ENCODE measurements at places on chromosomes 2 and 18. TPM values are rescaled to one million over a fixed set of nuclear protein-coding genes. Genes with fewer than 3 reads are reported as not detected.
A peak's percentile ranks its signal among the peaks of the same experiment; 100 is the strongest.

GRCh38 chr18:77522051-77522675, 272.5 kb downstream of the GALR1 start:
- no peaks in the 10 kb centered on the region for H3K36me3 ChIP-seq
- no peak overlapping the region for H3K27ac ChIP-seq
- H3K27me3 ChIP-seq = no peaks in the 10 kb centered on the region
- H3K4me1 ChIP-seq = no peaks in the 10 kb centered on the region
- no peak overlapping the region for H3K4me3 ChIP-seq

Gene DSC2
- 8.4 TPM for total RNA-seq

Gene WNT6
- total RNA-seq = 56.5 TPM

Gene CDH2
- 125 TPM for total RNA-seq

Gene CAVIN2
- 24.8 TPM for total RNA-seq

Gene C2orf78
- not detected for total RNA-seq

DNA sequence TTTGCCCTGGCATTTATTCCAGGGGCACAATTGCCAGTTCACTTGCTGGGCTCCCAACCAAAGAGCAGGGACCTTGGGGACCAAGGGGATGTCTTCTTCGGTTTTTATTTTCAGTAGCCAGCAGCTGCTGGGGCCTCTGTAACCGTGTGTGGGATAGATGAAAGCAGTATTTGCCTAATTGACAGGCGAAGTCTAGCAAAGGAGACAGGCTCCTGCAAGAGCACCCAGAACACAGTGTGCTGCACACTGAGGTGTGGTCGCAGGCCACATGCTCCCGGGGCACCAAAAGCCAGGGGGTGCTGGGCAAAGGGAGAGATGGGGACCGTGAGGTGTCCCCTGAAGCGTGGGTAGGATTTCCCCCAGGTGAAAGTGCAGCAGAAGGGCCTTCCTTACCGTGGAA, 5.3 kb downstream of the SAG start:
- no peak for DNase-seq
- H3K4me3 ChIP-seq = no peak overlapping the region

- H3K36me3 ChIP-seq = no peaks in the 10 kb centered on the region
- no peak overlapping the region for H3K27ac ChIP-seq
- no peak overlapping the region for H3K4me3 ChIP-seq
- H3K27me3 ChIP-seq = no peaks in the 10 kb centered on the region
- no peak for DNase-seq
- H3K4me1 ChIP-seq = no peaks in the 10 kb centered on the region
These were observed 328.2 kb downstream of the SETBP1 start for GRCh38 chr18:45008694-45009413.

- no peaks in the 10 kb centered on the region for H3K4me1 ChIP-seq
- no peak overlapping the region for H3K27ac ChIP-seq
- H3K36me3 ChIP-seq = no peaks in the 10 kb centered on the region
- no peak overlapping the region for H3K4me3 ChIP-seq
- no peaks in the 10 kb centered on the region for H3K27me3 ChIP-seq
These were observed 11.2 kb upstream of the SERPINB7 start for GRCh38 chr18:63763831-63764600.

- no peaks in the 10 kb centered on the region for H3K4me1 ChIP-seq
- H3K27me3 ChIP-seq = no peaks in the 10 kb centered on the region
- DNase-seq = no peak
- no peak overlapping the region for H3K4me3 ChIP-seq
- no peaks in the 10 kb centered on the region for H3K36me3 ChIP-seq
These were observed 104.4 kb upstream of the STK17B start for GRCh38 chr2:196275646-196276352.

Gene SP140
- total RNA-seq = not detected

Gene PKDCC
- 61.4 TPM for total RNA-seq

DNA sequence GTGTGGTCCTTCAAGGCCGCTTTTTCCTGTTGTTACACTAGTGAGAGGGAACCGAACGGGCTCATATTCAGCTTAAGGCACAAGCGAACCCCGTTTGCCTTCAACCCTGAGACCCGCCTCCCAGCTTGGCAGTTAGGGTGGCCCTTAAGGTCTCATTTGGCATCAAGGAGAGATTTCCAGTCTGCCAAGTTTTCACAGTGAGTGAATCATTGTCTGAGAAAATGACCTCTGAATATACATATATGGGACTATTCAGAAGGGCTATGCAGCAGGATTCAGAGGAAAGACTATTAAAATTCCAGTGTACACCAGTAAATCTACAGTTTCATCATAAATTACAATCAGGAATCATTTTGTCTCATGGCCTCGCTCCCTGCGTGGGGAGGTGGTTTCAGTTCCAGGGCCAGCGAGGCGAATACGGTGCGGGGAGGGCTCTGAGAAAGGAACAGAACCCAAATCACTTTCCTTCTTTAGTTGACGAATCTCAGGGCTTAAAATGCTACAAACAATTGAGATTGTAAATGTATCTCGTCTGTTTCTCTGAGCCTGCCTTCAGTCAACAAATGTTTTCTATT, 231.4 kb downstream of the FAM210A start:
- H3K27ac ChIP-seq = no peak overlapping the region
- no peak overlapping the region for H3K4me3 ChIP-seq
- no peaks in the 10 kb centered on the region for H3K27me3 ChIP-seq
- no peaks in the 10 kb centered on the region for H3K36me3 ChIP-seq

Gene CTAGE1
- total RNA-seq = 0.80 TPM

DNA sequence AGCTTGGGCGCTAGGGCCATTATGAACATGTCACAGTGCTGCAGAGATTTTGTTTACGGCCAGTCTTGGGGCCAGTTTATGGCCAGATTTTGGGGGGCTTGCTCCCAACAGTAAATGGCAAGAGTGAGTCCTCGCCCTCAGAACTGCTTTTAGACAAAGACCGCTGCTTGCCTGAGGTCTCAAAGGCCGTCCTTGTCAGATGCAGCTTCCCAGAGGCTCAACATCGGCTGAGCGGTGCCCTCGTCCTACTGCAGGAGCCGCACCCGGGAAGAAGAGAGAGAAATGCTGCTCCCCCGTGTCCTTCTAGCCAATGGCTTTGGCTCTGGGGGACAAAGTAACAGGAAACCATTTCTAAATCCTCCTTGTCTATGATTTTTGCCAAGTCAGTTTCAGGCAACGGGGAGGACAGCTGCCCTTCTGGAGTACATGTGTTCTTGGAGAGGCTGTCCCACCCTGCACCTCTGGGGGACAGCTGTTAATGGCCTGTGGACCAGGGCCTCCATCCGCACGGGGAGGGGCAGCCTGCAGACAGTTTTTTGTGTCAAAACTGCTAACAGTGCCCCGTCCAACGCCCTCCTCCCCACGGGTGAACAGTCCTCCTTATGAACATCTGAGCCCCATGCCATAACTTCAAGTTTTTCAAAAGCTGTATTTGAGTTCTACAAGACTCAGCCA, 66.1 kb downstream of the C18orf63 start:
- no peaks in the 10 kb centered on the region for H3K36me3 ChIP-seq
- DNase-seq = no peak
- H3K27ac ChIP-seq = no peak overlapping the region
- H3K27me3 ChIP-seq = no peaks in the 10 kb centered on the region

- no peak for DNase-seq
- H3K4me3 ChIP-seq = no peak overlapping the region
- H3K27me3 ChIP-seq = no peaks in the 10 kb centered on the region
- no peaks in the 10 kb centered on the region for H3K4me1 ChIP-seq
- no peaks in the 10 kb centered on the region for H3K36me3 ChIP-seq
These were observed 958.3 kb downstream of the TSN start for GRCh38 chr2:122713800-122714199.

GRCh38 chr2:82120115-82120514, 1815.6 kb upstream of the LRRTM1 start:
- no peaks in the 10 kb centered on the region for H3K4me1 ChIP-seq
- H3K4me3 ChIP-seq = no peak overlapping the region
- DNase-seq = no peak
- no peak overlapping the region for H3K27ac ChIP-seq
- H3K36me3 ChIP-seq = no peaks in the 10 kb centered on the region
- no peaks in the 10 kb centered on the region for H3K27me3 ChIP-seq

DNA sequence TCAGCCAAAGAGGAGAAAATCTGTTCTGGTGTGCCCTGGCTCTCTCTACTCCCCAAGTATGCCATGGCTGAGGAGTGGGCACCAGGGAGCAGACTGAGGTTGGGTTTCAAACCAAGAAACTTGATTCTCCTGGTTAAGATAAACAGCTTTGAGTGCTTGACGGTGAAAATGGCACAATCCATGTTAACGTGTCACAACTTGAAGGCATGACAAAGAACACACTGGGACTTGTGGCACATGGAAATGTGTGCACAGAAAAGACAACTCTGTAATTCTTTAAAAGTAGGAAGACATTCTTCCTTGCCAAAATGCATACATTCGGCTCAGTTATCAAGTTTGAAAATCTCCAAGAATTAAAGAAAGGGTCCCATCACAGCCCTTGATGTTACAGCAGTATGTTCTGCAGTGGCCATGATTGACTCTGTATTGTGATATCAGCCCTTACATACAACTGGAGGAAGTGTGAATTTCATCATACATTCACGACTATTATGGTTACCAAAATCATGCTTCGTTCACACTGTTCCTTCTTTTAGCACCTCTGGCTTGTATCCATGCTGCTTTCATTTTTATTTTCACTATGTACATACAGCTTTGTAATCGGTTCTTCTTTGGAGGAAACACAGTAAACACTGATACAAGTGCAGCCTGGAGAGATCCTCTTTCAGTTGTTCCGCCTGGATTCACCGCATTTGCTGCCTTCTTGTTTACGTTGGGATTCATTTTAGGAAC, 15.6 kb upstream of the ACTG2 start:
- peak overlapping the region; percentile 73 for H3K27ac ChIP-seq
- no peaks in the 10 kb centered on the region for H3K36me3 ChIP-seq
- no peak overlapping the region for H3K4me3 ChIP-seq
- peak; percentile 56 for DNase-seq

GRCh38 chr2:9532421-9532820, 23.2 kb downstream of the ADAM17 start:
- no peak for DNase-seq
- no peaks in the 10 kb centered on the region for H3K4me1 ChIP-seq
- H3K4me3 ChIP-seq = no peak overlapping the region
- H3K27me3 ChIP-seq = no peaks in the 10 kb centered on the region
- H3K36me3 ChIP-seq = no peaks in the 10 kb centered on the region

- no peaks in the 10 kb centered on the region for H3K27me3 ChIP-seq
- no peaks in the 10 kb centered on the region for H3K36me3 ChIP-seq
- peak overlapping the region; percentile 92 for H3K4me3 ChIP-seq
- no peaks in the 10 kb centered on the region for H3K4me1 ChIP-seq
These were observed 820 bp upstream of the SH3BP4 start for GRCh38 chr2:234950730-234951663.

Gene RIF1
- total RNA-seq = 28.1 TPM

Gene NT5C1B
- not detected for total RNA-seq

- H3K4me1 ChIP-seq = no peaks in the 10 kb centered on the region
- no peak overlapping the region for H3K4me3 ChIP-seq
- no peaks in the 10 kb centered on the region for H3K36me3 ChIP-seq
- DNase-seq = no peak
- H3K27me3 ChIP-seq = no peaks in the 10 kb centered on the region
These were observed 411.8 kb downstream of the MTX2 start for GRCh38 chr2:176680916-176681516.

Gene AQP12A
- not detected for total RNA-seq

- no peak overlapping the region for H3K4me3 ChIP-seq
- no peak overlapping the region for H3K27ac ChIP-seq
- H3K27me3 ChIP-seq = no peaks in the 10 kb centered on the region
- DNase-seq = no peak
- no peaks in the 10 kb centered on the region for H3K4me1 ChIP-seq
These were observed 3.1 kb upstream of the MOB1A start for GRCh38 chr2:74181739-74182138.

Gene GCKR
- 0.87 TPM for total RNA-seq

Gene RSAD2
- 3.3 TPM for total RNA-seq

Gene PCARE
- total RNA-seq = not detected

Gene AGXT
- total RNA-seq = not detected

Gene RALBP1
- 58.2 TPM for total RNA-seq

Gene ALPI
- not detected for total RNA-seq

- H3K4me1 ChIP-seq = peaks cover 12% of the 10 kb centered on the region
- H3K4me3 ChIP-seq = no peak overlapping the region
- DNase-seq = peak; percentile 73
- H3K27me3 ChIP-seq = no peaks in the 10 kb centered on the region
- H3K36me3 ChIP-seq = no peaks in the 10 kb centered on the region
- no peak overlapping the region for H3K27ac ChIP-seq
These were observed 234.4 kb upstream of the EPAS1 start for GRCh38 chr2:46062637-46063412.

Gene NAT8
- not detected for total RNA-seq

Gene OBSL1
- 330 TPM for total RNA-seq

DNA sequence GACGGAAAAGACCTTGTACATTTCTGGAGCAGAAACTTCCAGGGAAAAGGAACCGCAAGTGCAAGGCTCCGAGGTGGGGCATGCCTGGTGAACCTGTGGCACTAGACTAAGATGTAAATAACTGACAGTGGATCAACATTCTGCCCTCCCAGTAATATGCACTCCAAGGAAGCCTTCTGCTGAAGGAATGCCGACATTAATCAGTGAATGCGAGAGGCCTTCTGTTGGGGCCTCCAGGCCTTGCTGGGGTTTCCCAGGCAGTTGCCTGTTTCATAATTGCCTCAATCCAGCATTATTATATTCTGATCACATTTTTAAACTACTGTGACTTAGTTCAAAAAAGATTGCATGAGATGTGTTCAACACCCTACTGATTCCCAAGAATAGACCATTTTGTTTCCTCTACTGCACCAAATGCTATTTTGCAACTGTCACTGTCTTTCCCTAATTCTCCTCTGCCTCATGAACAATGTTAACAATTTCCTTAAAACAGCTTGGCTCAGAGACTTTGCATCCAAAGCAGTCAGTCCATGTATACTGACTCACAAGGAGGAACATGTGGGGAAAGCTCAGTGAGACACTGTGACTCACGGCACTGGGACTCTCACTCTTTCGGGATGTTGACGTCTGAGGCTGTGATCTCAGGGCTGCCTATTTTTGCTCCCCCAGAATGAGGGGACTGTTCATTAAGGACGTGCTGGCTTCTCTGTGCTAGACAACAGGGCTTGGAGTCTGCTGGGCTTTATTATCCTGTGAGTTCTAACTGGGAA, 10.5 kb upstream of the DSG2 start:
- DNase-seq = no peak
- H3K4me3 ChIP-seq = no peak overlapping the region
- H3K4me1 ChIP-seq = no peaks in the 10 kb centered on the region
- H3K27ac ChIP-seq = no peak overlapping the region
- H3K27me3 ChIP-seq = no peaks in the 10 kb centered on the region

Gene ANKRD30B
- total RNA-seq = not detected

GRCh38 chr2:38185012-38185491, 109.1 kb upstream of the CYP1B1 start:
- no peaks in the 10 kb centered on the region for H3K27me3 ChIP-seq
- H3K4me3 ChIP-seq = no peak overlapping the region
- H3K27ac ChIP-seq = no peak overlapping the region
- no peak for DNase-seq

GRCh38 chr2:207164006-207164831, 1.5 kb downstream of the KLF7 start:
- H3K27ac ChIP-seq = peak overlapping the region; percentile 100
- no peaks in the 10 kb centered on the region for H3K4me1 ChIP-seq
- no peaks in the 10 kb centered on the region for H3K27me3 ChIP-seq
- no peaks in the 10 kb centered on the region for H3K36me3 ChIP-seq
